NCI-H1105 treated with DMSO at 0.1 percent for 48 hours (cell line): ENCODE measurements at places on chromosomes 6 and 20.

- DNase-seq: no peak
These were observed 5.6 kb downstream of the EEF1A1 start for GRCh38 chr6:73515204-73515655.

DNA sequence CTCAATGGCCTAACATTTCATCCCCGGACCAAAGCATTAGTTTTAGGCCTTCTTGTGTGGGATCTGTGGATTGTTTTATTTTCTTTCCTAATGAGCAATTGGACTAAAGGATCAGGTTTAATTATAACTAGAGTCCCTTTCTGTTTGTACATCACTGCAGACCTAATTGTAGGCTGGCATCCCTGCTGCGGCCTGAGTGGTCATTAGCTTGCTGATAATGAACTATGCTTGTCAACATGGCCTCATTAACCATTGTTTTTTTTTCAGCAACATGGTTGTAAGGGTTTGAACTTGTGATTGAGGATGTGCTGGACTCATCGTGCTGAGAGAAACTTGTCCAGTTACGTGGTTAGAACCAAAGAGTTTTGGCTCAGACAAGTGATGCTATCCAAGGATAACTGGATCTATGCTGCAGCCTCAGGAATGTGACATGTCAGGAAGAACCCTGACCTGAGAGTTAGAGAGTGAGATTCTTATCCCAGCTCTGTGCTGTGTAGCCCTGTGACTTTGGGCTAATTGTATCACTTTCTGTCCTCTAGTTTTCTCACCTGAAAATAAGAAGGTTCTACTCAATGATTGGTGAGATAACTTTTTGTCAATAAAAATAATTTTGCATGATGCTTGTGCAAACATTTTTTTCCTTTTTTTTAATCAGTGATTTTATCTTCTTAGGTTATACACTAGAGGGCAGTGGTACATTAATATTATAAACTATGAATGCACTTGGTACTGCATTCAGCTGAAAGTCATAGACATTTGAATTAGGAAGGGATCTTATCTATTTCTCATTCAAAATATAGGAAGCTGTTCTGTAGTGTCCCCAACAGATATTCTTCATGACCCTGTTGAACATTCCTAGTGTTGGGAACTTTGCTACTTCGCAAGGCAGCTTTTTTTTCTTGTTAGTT, 140.9 kb downstream of the RNF144B start:
- DNase-seq: peak; percentile 85

- no peak for DNase-seq
These were observed 134.1 kb upstream of the CEP162 start for GRCh38 chr6:84361372-84362192.

DNA sequence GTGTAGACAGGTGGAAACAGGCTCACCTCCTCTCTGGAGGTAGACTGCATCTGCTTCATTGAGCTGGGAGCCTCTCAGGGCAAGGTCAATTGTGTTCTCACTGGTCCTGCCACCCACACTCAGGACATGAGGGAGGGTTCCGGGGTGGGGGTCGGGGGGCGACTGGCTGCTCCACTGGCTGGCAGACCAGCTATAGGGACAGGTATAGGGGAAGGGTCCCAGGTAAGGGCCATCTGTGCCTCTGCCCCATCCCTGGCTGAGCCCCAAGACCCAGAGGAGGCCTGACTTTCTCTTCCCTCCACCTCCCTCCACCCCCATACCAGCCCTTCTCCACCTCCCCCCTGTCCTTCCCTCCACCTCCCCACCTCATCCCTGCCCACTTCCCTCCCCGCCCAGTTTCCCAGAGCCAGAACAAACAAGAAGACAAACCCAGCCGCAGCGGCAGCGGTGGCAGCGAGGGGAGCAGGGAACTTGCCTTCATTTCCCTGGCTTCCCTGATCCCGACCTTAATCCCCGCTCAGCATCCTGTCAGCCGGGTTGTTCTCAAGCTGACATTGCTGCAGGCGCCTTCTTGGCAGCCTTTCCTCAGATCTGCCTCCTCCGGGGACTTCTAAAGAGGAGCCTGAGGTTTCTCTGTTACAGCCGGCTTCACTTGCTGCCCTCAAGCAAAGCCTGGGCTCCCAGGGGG, 18.3 kb upstream of the FOXP4 start:
- no peak for DNase-seq

DNA sequence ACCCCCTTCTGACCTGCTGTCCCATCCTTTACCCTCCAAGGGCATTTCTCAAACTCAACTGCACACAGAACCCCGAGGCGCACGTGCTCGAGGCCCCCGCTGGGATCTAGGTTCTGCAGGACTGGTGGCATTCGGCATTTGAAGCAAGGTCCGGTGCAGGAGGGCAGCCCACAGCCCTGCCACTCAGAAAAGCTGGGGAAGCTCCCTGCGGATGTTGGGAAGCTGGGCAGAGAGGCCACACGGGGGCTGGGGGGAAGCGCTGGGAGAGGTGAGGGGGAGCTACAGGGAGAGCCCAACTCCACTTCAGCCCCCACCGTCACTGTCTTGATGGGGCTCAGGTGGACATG, 51.2 kb upstream of the SLCO4A1 start:
- no peak for DNase-seq

- no peak for DNase-seq
These were observed 4.3 kb downstream of the SLC35D3 start for GRCh38 chr6:136926383-136926782.

- no peak for DNase-seq
These were observed 793.6 kb downstream of the TFAP2A start for GRCh38 chr6:9621276-9621675.

DNA sequence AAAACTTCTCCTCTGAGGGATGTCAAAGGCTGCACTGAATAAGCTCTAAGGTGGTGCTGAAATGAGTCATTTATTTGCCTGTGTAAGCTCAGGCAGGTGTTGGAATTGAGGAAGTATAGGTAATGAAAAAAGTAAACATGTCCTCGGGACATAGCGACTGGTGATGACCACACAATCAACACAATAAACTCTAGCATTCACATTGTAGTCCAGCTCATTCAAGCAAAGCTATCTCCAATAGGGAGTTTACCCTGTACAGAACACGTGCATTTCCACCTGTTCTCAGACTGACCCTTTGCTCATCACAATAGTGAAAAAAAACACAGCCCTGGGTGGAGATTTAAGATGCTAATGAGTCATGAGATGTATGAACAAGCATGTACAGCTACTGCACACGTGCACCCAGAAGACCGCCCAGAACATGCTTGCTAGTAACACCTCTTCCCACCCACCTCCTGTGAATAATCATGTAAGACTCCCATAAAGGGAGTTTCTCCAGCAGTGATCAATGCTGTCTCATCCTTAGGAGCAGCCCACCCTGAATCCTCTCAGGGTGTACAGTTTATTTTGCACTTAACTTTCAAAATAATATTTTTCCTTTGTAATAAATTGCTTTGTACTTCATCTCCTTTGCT, 33.0 kb upstream of the POU5F1 start:
- peak; percentile 26 for DNase-seq

DNA sequence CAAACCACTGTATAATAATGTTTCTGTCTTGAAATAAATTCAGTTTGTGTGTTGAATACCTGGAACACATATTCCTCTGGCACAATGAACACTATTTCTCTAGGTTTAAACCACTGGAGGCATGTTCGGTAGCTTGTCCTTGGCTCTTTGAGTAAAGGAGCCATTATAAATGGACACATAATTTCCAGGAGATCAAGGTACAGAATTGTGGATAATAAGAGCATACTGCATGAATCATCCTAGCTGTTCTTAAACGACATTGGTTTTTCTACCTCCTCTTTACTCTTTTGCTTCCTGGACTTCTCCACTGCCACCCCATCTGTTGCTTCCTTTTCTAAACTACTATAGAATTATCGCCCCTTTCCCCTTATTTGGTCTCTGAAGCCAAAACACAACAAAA, 1.2 kb downstream of the CENPW start:
- DNase-seq: no peak

DNA sequence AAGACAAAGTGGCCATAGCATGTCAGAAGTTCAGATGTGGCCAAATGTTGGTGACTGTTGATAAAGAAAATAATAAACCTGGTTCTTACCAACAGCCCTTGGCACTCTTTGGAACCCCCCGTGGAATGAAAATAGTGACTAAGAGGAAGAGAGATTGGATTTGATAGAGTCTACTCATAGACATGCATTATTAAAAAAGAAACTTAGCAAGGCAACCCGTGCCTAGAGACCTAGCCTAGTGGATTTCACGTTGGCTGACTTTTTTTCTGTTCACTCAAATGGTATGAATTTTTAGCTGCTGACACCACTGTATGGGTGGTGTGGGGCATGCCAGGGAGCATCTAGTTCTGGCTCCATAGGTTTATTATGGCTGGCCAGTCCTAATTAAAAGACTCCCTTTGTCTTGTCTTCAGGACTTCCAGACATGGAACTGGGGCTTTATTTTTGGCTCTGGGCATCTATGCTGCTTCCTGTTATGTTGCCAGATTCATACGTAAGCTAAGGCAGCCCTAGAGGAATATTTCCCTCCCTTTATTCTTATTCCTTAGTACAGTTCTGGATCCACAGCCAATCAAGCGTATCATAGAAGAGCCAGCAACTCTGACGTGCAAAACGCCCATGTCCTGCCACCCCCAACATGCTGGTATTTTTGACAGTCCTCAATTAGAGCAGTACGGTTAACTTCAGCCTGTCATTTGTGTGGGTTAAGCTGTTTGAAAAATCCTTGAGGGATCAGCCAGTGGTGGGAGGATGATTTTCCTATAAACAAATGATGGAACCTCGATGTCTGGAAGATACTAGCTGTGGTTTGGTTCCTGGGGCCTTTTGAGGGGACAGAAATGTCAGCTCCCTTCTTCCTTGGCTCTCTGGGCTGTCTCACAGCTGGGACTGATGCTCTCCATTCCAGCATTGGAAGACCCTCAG, 127.5 kb downstream of the ISM1 start:
- DNase-seq: no peak

DNA sequence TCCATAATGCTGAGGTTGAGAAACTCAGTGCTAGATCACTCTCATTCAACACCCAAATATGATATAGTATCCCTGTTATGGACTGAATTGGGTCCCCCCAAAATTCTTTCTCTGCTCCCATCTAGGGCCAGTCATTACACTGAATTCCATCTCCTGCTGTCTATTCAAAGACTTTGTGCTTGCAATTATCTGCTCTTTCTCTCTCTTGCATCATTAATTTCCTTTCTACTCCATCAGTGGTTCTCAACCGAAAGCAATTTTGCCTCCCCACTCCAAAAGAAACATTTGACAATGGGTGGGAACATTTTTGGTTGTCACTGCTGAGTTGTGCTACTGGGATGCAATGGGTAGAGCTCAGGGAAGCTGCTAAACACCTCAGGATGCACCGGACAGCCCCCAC, 271.5 kb upstream of the CDYL start:
- DNase-seq: no peak

GRCh38 chr6:111916747-111917146, 43.5 kb upstream of the FYN start:
- DNase-seq: no peak

DNA sequence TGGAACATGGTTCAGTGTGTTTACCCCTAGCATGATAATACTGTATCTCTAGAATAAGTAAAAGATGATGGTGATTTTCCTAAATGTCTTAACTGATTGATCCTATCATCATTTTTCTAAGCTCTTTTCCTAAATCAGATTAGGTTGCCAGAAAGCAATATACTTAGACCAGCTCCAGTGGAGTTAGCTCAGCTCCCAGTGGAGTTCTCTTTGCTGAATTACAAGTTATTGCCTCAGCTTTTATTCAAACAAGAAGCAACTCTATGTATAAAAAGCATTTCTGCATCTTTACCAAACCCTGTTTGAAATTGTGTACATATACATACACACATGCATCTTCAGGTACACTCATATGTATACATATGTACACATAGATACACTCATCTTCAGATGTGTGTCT, 44.9 kb downstream of the SNX9 start:
- no peak for DNase-seq

DNA sequence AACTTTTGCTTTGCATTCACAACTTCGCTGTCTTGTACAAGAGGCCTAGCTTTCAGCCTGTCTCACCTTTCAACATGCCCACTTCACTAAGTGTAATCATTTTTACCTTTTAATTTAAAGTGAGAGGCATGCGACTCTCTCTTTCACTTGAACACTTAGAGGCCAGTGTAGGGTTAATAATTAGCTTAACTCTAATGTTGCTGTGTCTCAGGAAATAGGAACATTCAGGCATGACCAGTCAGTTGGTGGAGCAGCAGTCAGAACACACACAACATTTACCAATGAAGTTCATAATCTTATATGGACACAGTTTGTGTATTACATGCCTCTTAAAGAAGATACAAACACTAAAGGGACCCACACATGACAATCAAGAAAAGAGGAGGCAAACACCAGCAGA, 47.6 kb downstream of the HTR1B start:
- no peak for DNase-seq

DNA sequence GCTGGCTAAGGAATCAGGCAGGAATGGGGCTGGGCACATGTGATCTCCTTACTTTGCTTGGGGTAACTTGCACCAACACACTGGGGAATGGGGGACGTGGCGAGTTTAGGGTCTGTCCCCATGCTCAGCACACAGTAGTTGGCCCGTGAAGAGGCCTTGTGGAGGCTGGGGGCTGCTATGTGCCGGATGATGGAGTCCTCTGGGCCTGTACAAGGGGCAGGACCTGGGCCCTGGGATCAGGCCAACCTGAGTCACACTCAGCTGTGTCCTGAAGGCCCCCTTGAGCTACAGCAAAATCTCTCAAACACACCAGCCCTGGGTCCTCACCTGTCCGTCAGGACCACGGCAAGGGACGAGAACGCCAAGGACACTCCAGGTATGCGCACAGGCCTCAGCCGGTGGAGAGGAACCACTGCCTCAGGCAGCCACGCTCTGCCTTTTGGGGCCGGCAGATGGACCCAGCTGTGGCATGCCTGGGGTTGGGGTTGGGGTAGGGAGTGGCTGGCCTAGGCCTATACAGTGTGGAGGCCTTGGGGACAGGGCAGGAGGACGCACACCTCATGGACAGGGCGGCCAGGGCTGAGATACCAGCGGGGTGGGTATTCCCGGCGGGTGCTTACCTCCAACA, 11.1 kb downstream of the UCKL1 start:
- DNase-seq: no peak

GRCh38 chr6:83613378-83613777, 95.5 kb downstream of the SNAP91 start:
- DNase-seq: no peak

DNA sequence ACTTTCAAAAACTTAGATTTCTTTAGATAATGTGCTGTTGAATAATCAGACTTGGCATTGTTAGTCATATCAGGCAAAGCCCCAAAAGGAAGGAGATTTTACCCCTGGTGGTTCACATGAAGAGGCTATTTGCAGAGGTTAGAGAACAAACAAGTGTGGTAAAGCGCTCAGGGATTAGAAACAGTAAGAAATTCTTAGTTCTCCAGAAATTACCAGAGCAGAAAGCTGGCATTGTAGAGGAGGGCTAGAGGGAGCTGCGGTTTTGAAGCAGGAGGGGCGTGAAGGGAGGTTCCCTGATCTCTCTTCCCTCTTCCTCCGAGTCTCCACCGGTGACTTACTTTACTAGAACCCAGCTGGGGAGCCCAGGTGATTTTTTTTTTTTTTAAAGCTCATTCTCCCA, 10.2 kb downstream of the MYO6 start:
- no peak for DNase-seq
